ENCODE measurements at places on chromosomes 2 and 18. TPM values are rescaled to one million over a fixed set of nuclear protein-coding genes. Genes with fewer than 3 reads are reported as not detected.

Gene ARHGAP28
- total RNA-seq = 5.4 TPM

Gene DNAJC5G
- 2.5 TPM for total RNA-seq

Gene SKOR2
- not detected for total RNA-seq

Gene SALL3
- total RNA-seq = not detected

Gene ABCG8
- not detected for total RNA-seq

Gene RAD51AP2
- not detected for total RNA-seq

Gene ALK
- total RNA-seq = 4.8 TPM

Gene ZNF521
- 35.0 TPM for total RNA-seq

Gene ADGRF3
- total RNA-seq = under 0.01 TPM

Gene DYNAP
- total RNA-seq = not detected

Gene ANKRD53
- 4.0 TPM for total RNA-seq

Gene AGXT
- total RNA-seq = not detected

Gene PSME4
- 50.6 TPM for total RNA-seq

Gene MC4R
- total RNA-seq = not detected

Gene HOXD10
- total RNA-seq = 2.1 TPM

Gene FAP
- total RNA-seq = 4.4 TPM

Gene CAMKMT
- total RNA-seq = 9.6 TPM

Gene NAT8
- not detected for total RNA-seq

Gene DUSP28
- 4.6 TPM for total RNA-seq

Gene CEP68
- total RNA-seq = 27.5 TPM

Gene KCNS3
- 24.3 TPM for total RNA-seq

Gene SERPINB10
- total RNA-seq = not detected

Gene MAPK4
- total RNA-seq = 10.8 TPM

Gene GPR39
- total RNA-seq = not detected

Gene RAMP1
- 60.6 TPM for total RNA-seq

Gene DNAH7
- total RNA-seq = 1.8 TPM

Gene SPP2
- total RNA-seq = not detected

Gene SLC16A14
- total RNA-seq = 11.4 TPM

Gene PSD4
- 20.7 TPM for total RNA-seq

Gene CACNB4
- 4.5 TPM for total RNA-seq

Gene ABCB11
- total RNA-seq = not detected

Gene MARCHF4
- not detected for total RNA-seq

Gene GALNT3
- total RNA-seq = 3.9 TPM

Gene SPEG
- 10.2 TPM for total RNA-seq

Gene TNFRSF11A
- total RNA-seq = 25.8 TPM

Gene RIT2
- not detected for total RNA-seq

Gene SULT6B1
- not detected for total RNA-seq

Gene FBXO41
- total RNA-seq = 0.84 TPM

Gene ASPRV1
- 6.0 TPM for total RNA-seq

Gene CRYGA
- not detected for total RNA-seq

Gene SH2D6
- not detected for total RNA-seq

Gene GRHL1
- not detected for total RNA-seq

Gene ANTXR1
- 69.0 TPM for total RNA-seq

Gene SLC19A3
- total RNA-seq = 49.8 TPM

Gene AQP12A
- 1.2 TPM for total RNA-seq

Gene MSGN1
- not detected for total RNA-seq
